ENCODE measurements at places on chromosomes 16 and 17.

DNA sequence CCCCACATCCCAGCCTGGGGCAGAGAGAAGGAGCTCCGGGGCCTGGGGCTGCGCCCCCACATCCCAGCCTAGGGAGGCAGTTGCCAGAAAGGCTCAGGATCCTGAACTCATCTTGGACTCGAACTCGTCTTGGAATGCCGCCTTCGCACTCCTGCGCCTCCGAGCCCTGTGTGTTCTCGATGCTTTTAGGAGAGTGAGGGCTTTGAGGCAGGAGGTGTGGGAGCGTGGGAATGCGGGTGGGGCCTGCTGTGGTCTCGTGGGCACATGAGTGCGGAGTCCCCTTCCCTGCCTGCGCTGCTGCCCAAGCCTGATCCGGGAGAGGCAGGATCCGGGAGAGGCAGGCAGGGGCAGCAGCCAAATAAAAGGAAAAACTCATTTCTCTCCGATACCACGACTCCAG is 1.2 kb downstream of the BHLHA9 start:
- DNase-seq: no peak

DNA sequence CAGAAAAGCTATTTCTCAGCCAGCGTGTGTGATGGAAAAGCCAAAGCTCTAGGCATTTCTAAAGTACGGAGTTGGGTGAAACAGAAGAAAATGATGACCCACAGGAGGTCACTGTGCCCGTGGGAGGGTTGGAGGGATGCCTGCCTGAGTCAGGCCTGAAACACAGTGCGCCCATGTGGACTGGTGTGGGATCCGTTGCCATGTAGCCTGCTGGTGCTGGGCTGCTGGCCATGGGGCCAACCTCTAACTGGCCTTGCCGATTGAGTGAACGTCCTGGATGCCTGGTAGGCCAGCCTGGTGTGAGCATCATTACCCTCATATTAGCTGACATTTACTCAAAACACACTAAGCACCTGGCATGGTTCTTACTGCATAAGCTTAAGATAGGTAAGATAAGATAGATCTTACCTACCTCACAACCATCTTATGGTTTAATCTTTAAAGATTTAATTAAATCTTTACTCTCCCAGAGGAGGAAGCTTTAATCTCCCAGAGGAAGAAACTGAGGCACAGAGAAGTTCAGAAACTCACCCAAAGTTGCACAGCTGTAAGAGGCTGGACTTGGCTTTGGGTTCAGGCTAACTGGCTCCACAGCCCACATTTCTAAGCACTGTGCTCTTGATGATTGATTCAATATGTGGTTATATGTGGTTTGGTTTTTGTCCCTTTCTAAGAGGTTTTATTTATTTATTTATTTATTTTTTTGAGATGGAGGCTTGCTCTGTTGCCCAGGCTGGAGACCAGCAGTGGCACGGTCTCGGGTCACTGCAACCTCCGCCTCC is 15.7 kb downstream of the MGAT5B start:
- no peak for DNase-seq

GRCh38 chr16:11612665-11613025 is 25.9 kb upstream of the LITAF start:
- DNase-seq: no peak

DNA sequence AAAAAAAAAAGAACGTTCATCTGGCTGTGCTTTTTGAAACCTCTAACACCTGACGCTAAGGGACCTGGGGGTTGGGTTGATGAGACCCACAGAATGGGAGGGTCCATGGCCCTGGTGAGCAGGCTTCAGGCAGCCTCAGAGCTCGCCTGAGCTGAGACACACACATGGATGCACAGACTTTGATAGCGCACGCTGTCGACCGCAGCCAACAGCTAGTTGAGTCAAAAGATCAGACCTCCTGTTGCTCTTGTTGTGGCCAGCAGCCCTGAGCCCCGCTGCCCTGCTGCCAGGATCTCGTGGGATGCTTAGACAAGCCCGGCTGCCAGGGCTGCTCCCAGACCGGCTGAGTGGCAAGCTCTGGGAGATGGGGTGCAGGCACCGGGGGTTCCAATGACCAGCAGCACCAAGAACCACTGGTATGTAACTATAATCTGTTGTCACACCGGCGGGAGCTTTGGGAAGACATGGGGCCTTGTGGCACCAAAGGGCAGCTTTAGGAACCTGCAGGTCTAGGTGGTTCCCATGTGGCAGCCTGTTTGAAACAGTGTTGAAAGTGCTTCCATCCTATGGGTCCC is 20.0 kb upstream of the MEAK7 start:
- DNase-seq: no peak

GRCh38 chr17:16003841-16004240 is 4.2 kb downstream of the TTC19 start:
- DNase-seq: no peak

GRCh38 chr17:59347975-59348391 is 16.5 kb downstream of the YPEL2 start:
- no peak for DNase-seq

DNA sequence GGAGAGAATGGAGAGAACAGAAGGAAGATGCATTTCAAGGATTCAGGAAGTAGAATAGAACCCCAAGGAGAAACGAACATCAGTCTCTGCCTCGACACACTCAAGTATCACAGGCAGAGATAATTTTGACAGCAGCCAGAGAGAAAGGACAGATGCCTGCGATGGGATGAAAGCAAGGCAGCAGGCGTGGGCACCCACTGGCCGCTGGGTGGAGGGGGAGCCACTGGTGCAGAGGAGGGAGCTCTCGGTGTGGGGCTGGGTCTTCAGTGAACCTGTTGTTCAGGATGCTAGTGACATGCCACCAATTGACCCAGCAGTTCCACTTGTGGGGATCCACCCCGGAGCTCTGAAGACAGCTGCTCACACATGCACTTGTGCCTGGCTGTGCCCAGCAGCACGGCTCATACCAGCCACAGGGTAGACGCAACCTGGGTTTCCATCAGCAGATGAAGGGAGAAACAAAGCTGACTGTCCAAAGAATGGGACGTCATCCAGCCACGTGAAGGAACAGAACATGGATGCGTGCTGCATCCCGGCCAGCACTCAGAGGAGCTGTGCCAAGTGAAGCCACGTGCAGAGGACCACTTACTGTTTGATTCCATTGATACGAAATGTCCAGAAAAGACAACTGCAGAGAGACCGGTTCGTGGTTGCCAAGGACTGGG is 127.0 kb downstream of the BANP start:
- DNase-seq: no peak

DNA sequence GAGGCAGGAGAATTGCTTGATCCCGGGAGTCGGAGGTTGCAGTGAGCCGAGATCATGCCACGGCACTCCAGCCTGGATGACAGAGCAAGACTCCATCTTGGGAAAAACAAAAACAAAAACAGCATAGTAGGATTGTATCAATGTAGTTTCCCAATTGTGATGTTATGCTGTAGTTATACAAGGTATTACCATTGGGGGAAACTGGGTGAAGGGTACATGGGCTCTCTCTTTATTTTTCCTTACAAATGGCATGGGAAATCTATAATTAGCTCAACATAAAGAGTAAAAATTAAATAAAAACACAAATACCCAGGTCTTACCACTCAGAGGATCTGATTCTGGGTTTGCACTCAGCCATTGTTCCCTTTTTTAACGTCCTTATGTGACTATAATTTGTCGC is 107.9 kb downstream of the KATNIP start:
- DNase-seq: no peak

DNA sequence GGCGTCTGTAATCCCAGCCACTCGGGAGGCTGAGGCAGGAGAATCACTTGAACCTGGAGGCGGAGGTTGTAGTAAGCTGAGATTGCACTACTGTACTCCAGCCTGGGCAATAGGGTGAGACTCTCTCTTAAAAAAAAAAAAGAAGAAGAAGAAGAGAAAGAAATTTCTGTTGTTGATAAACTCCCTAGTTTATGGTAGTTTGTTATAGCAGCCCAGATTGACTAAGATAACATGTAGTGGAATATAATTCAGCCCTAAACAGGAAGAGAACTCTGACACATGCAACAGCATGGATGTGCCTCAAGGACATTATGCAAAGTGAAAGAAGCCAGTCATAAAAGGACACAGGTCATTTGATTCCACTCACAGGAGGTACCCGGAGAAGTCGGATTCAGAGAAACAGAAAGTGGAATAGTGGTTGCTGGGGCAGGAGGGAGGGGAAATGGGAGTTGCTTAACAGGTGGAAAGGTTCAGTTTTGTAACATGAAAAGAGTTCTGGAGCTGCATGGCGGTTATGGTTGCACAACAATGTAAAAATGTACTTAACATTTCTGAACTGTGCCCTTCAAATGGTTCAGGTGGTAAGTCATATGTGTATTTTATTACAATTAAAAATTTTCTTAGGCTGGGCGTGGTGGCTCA is 26.0 kb upstream of the PRM1 start:
- DNase-seq: no peak

Measured in T-helper 1 cell (primary cell).